ENCODE measurements at places on chromosomes 5 and 9.

DNA sequence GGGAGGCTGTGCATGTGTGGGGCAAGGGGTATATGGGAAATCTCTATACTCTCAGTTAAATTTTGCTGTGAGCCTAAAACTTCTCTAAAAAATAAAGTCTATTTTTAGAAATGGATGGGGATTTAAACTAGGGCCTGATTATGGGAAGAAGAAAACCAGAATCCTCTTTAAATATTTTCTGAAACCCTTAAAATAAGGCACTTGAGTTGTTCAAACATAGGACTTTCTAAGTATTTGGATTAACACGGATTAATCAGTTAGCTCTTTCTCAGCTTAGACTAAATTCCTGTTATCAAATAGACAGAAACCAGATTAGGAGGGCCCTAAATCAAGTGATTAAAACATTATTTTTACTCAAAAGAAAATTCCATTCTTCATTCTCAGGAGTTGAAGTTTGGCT, 438.4 kb downstream of the EFNA5 start:
- no peak for DNase-seq

DNA sequence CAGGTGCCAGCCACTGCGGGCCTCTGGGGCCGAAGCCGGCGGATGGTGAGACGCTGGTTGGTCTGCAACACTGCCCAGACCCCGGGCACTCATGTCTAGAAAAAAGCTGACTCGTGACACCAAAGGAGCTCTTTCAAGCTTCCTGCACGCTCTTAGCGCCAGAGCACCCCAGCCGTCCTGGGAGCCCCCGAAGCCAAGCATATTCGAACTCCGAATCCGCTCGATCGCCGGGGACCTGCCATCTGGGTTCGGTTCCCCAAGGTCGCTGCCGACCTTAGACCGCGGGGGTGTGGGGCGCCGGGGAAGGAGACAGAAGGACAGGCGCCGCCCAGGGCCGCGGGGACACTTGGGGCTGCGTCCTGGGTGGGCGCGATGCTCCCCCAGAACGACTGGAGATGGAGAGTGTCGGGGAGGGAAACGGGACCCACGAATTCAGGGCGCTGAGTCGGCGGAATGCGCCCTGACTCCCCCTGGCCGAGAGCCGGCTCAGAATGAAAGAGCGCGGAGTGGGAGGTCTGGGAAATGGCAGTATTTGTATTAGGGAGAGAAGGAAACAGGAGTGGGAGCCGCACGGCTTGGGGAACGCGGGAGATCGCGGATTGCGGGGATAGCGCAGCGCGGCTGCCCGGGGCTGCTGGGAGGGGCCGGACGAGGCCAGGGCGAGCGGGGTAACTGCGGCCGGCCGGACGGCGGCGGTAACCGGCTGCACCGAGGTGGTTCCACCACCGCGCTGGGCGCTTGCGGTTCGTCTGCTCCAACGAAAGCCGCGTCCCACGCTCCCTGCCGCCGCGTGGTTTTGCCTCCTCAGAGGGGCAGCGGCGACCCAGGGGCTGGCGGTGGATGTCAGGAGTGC, 20.1 kb upstream of the MARCHF6 start:
- DNase-seq = no peak

GRCh38 chr5:80985600-80986228, 25.6 kb downstream of the RASGRF2 start:
- no peak for DNase-seq

- no peak for DNase-seq
Observed at GRCh38 chr5:152170350-152170749, 234.7 kb downstream of the NMUR2 start.

DNA sequence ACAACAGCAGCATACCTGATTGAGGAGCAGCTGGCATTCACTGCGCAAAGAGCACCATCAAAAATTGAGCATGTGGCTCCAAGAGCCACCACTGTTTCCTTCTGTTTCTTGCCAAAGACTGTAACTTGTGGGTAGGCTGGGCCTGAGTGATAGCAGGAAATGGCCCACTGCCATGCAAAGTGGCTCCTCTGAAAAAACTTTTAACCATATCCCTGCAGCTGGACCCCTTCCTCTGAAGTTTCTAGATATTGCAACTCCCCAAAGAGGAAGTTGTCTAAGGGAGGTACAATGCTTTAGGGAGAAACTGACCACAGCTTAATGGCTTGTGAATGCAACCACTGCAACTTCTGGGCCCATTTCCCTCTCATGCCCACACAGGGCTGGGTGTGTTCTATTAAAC, 355.4 kb upstream of the PDE4D start:
- DNase-seq = no peak

Data from NCI-H1092 treated with DMSO at 0.1 percent for 48 hours (cell line).